ENCODE measurements at places on chromosomes 3 and 15.

- no peak for DNase-seq
Measured at GRCh38 chr3:26015752-26016151, 225.9 kb downstream of the OXSM start.

DNA sequence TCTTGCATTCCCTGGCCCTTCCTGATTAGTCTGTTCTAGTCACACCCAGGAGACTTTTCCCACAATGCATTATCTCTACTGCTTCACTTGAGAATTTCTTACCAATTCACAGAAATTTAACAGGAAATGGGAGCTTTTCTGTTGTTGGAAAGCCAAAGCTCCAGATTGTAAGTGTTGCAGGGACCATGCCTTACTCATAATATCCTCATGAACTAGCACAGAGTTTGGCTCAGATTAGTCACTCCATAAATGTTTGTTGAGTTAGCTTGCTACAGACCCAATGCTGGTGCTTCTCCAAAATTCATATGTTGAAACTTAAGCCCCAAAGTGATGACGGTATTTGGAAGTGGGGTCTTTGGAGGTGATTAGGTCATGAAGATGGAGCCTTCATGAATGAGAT lies 232.6 kb downstream of the GAP43 start:
- no peak for DNase-seq

GRCh38 chr3:101780661-101781060 lies 1.6 kb downstream of the NXPE3 start:
- no peak for DNase-seq

GRCh38 chr15:98169551-98169950 lies 209.0 kb downstream of the ARRDC4 start:
- DNase-seq = no peak

DNA sequence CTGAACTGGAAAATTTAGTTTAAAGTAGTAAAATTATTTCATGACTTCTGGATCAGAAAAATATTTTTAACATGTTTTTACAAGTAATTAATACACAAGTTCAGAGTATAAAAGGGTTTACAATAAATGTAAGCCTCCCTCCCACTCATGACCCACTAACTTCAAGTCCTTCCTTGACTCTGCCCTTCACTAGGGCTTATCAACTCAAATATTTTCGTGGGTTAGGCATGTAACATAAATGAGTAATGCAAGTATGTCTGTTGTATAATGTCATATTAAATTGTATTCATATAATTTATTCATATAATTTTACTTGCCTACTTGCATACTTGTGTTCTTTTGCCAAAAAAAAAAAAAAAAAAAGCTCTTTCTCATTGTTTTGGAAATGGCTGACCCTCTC lies 3.4 kb upstream of the OPA1 start:
- DNase-seq = no peak

GRCh38 chr3:151008699-151009098 lies 36.2 kb upstream of the CLRN1 start:
- no peak for DNase-seq

Data from stimulated activated CD4-positive, alpha-beta T cell treated with anti-CD3 and anti-CD28 coated beads, Interleukin-4, amount 100 ng/mL, for 4 hours (primary cell).